ENCODE measurements at places on chromosomes 11 and 22.

- no peak overlapping the region for H3K4me3 ChIP-seq
- no peaks in the 10 kb centered on the region for H3K36me3 ChIP-seq
- no peaks in the 10 kb centered on the region for H3K4me1 ChIP-seq
- no peaks in the 10 kb centered on the region for H3K27me3 ChIP-seq
- DNase-seq = no peak
Measured at GRCh38 chr11:125956391-125957134, 10.7 kb downstream of the VSIG10L2 start.

GRCh38 chr22:39724857-39725256 is 154.3 kb downstream of the CACNA1I start:
- H3K4me1 ChIP-seq = no peaks in the 10 kb centered on the region
- no peaks in the 10 kb centered on the region for H3K36me3 ChIP-seq
- no peak for DNase-seq
- no peak overlapping the region for H3K4me3 ChIP-seq

- no peaks in the 10 kb centered on the region for H3K36me3 ChIP-seq
- no peak overlapping the region for H3K4me3 ChIP-seq
- no peaks in the 10 kb centered on the region for H3K4me1 ChIP-seq
- H3K27me3 ChIP-seq = no peaks in the 10 kb centered on the region
- no peak overlapping the region for H3K27ac ChIP-seq
Measured at GRCh38 chr11:41398175-41398574, 61.3 kb downstream of the LRRC4C start.

DNA sequence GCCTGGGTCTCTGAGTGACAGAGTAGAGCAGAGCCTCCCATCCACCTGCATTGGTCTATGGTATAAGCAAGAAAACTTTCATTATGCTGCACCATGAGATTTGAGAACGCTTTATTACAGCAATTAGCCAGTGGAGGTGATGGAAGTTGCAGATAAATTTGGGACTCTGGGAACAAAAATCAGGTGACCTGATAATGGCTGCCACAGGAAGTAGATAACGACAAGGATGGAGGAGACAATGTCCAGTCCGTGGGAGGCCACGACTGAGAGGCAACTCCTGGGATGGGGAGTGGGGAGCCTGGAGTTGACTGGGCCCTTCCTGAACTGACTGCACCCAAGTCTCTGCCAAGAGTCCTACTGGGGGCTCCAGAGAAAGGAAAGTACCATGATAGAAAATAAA is 4.7 kb downstream of the MRGPRD start:
- no peak for DNase-seq
- H3K36me3 ChIP-seq = no peaks in the 10 kb centered on the region
- H3K4me3 ChIP-seq = no peak overlapping the region
- H3K4me1 ChIP-seq = no peaks in the 10 kb centered on the region
- H3K27me3 ChIP-seq = no peaks in the 10 kb centered on the region
- H3K27ac ChIP-seq = no peak overlapping the region

DNA sequence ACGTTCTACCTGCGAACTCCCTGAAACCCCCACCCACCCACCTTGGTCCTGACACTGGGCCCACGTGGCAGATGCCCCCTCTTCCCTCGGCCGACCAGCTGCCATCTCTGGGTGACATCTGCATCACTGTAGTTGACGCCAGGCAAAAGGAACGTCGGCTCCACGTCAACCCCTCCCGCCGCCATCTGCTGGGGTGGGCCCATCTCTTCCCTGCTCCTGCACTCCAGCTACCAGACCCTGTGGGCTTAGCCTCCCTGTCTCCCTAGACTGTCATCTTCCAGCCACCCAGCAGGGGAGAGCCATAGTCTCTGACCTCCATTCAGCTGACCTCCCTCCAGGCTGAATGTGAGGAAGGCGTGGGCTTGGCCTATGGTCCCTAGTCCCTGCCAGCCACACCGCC is 21.4 kb downstream of the CHID1 start:
- no peak overlapping the region for H3K4me3 ChIP-seq
- no peaks in the 10 kb centered on the region for H3K4me1 ChIP-seq
- H3K27ac ChIP-seq = no peak overlapping the region
- H3K36me3 ChIP-seq = no peaks in the 10 kb centered on the region
- no peak for DNase-seq

DNA sequence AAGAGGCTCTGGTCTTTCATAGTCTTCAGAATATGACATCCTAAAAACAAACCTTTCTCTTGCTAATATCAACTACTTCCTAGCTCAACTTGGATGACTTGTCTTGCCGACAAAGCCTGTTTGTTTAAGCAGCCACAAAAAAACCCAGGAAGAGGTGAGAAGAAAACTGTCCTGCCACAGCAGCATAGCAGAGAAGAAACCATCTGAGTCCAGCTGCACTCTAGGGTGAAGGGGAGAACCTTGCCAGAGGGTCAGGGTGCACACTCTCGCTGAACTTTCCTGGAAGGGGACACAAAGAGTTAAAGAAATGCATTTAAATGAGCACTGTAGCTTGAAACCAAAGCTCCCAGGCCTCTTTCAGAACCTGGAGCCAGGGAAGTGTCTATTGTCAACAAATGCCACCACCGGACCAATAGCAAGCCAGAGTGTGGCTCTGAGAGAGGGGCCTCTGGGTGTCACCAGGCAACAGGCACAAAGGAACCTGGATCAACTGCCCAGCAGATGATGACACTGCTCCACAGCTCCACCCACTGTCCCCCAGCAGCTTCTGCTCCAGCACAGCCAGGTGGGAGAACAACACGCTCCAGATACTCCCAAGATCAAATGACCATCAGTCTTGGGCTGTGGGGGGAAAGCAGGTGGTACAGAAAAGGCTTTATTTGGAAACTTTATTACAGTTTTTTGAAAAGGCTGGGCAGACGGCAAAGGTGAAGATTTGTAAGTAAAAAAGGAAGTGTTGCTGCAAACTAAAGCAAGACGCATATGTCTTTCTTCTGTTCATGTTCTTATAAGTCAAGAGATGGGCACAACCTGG is 105.7 kb downstream of the RASSF10 start:
- H3K27me3 ChIP-seq = no peaks in the 10 kb centered on the region
- H3K27ac ChIP-seq = no peak overlapping the region
- H3K4me3 ChIP-seq = no peak overlapping the region

DNA sequence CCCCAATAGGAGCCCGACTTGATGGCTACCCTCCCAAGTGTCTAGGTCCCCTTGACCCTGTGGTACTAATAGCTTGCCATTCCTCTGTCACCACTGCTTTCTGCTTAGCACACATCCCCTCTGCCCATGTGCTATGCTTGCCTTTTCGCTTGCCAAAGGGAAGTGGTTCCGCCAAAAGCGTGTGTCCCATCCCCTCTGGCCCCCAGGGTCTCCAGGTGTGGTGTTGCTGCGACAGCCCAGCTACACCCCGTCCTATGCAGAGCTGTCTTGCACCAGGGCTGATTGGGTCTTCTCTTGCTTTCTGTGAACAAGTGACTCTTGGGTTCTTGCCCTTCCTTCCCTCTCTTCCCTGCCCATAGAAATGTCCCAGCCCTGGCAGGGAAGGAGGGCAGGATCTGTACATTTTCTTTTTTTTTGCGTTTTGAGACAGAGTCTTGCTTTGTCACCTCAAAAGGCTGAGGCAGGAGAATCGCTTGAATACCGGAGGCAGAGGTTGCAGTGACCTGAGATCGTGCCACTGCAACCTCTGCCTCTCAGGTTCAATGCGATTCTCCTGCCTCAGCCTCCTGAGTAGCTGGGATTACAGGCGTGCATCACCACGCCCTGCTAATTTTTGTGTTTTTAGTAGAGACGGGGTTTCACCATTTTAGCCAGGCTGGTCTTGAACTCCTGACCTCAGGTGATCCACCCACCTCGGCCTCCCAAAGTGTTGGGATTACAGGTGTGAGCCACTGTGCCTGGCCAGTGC is 3.9 kb downstream of the TANGO2 start:
- H3K4me1 ChIP-seq = peaks cover 12% of the 10 kb centered on the region
- no peak overlapping the region for H3K27ac ChIP-seq
- no peak for DNase-seq
- no peak overlapping the region for H3K4me3 ChIP-seq
- no peaks in the 10 kb centered on the region for H3K36me3 ChIP-seq

- no peak for DNase-seq
- H3K36me3 ChIP-seq = no peaks in the 10 kb centered on the region
- H3K27ac ChIP-seq = no peak overlapping the region
- peaks cover 10% of the 10 kb centered on the region for H3K27me3 ChIP-seq
- no peak overlapping the region for H3K4me3 ChIP-seq
Measured at GRCh38 chr11:120688163-120688562, 176.6 kb downstream of the GRIK4 start.

DNA sequence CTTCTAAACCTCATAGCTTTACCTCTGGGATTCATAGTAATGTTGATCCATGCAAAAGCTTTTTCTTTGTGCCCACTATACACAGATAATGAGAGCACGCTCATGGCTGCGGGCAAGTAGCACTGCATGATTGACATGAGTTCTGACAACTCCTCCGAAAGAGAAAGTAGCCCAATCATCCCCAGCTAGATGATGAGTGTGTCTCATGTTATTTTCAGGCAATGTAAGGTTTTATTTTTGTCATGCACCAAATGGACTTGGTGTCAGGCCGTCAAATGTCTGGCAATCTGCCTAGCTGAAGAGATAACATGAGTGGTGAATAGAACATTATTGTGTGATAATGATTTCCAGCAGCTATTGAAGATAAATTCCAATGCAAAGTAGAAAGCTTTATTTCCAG is 662.6 kb downstream of the NTM start:
- no peak overlapping the region for H3K27ac ChIP-seq
- DNase-seq = no peak
- H3K4me1 ChIP-seq = no peaks in the 10 kb centered on the region
- H3K4me3 ChIP-seq = no peak overlapping the region
- H3K27me3 ChIP-seq = no peaks in the 10 kb centered on the region

GRCh38 chr22:33788927-33789326 is 131.3 kb downstream of the LARGE1 start:
- no peak overlapping the region for H3K4me3 ChIP-seq
- no peaks in the 10 kb centered on the region for H3K36me3 ChIP-seq

DNA sequence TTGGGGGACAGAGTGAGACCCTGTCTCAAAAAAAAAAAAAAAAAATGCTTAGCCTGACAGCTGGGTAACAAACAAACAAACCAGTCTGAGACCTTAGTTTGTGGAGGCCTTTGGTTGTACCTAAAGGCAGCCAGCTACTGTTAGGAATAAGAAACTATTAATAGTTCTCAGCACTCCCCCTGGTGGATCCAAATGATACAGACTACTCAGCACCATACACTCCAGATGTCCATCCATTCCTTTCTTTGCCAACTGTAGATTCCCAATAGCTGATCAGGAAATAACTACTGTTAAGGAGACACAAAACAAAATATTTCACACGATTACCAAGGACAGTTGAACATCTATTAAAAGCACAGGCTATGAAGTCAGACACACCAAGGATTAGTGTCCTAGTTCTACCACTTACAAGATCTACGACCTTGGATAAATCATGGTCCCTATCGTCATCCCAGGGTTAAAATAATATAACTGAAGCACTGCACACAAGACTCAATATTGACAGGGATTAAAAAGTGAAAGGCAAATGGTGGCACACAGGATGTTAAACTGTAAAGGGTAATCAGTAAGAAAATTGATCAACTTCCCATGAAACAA is 17.2 kb downstream of the CLDN25 start:
- peaks cover 5% of the 10 kb centered on the region for H3K36me3 ChIP-seq
- H3K27ac ChIP-seq = no peak overlapping the region
- DNase-seq = peak; percentile 49
- H3K4me1 ChIP-seq = no peaks in the 10 kb centered on the region

Data from endothelial cell of umbilical vein (primary cell).